Dorsolateral prefrontal cortex (tissue), 122 donors: ENCODE measurements at places on chromosomes 7 and 10.

- no peak for DNase-seq
Observed at GRCh38 chr10:32889631-32890212, 68.3 kb downstream of the ITGB1 start.

DNA sequence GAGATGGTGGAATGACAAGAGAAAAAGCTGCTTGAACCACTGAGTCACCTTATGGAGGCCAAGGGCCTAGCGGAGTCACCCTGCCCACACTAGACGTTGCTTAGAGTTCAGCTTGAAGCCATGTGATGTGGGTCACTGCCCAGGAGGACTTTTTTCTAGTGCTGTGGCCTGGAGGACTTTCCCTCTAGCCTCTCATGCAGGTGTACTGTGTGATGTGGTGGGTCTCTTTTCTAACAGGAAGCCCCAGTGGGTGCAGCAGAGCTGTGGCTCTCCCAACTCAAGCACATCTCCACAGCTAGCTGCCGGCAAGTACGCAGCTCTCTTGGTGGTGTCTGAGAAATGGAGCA, 13.6 kb downstream of the POR start:
- DNase-seq, result no peak

DNA sequence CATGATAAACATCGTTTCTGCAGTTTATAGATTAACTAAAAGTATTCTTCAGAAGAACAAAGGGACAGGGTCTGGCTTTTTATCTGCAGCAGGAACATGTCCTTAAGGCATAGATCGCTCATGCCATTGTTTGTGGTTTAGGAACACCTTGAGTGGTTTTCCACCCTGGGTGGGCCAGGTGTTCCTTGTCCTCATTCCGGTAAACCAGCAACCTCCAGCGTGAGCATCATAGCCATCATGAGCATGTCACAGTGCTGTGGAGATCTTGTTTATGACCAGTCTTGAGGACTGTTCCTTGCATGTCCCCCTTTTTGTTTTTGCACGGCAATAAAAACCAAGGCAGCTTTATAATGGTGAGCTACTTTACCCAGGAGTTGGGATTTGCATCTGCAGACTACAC, 33.9 kb downstream of the STOX1 start:
- DNase-seq, result no peak

DNA sequence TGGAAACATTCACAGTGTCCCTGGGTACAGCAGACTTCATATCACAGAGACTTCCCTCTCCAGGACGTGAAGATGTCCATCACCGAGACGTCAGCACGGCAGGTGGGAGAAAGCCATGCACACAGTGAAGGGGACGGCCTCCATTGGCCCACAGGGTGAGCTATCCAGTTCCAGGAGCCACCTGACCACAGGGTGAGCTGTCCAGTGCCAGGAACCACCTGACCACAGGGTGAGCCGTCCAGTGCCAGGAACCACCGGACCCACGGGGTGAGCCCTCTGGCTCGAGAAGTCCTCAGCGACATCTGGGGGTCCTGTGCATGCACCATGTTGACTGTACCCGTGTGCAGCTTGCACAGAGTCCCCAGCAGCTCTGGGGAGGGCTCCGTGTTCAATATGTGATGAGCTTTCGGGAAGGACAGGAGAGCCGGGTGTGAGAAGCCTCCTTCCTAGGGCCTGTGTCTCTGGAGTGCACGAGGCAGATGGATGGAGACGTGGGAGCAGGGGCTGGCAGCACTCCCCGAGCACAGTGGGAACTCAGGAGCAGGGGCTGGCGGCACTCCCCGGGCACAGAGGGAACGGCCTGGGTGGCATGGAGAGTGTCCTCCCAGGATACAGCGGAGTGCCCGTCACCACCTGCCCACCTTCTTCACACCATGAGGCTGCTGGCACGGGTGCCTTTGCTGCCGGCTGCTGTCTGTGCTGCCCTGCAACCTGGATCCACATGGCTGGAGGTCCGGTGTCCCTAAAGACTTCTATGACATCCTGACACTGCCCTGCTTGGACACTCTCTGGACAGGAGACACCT, 616.2 kb downstream of the DNAJB6 start:
- peak; percentile 10 for DNase-seq

DNA sequence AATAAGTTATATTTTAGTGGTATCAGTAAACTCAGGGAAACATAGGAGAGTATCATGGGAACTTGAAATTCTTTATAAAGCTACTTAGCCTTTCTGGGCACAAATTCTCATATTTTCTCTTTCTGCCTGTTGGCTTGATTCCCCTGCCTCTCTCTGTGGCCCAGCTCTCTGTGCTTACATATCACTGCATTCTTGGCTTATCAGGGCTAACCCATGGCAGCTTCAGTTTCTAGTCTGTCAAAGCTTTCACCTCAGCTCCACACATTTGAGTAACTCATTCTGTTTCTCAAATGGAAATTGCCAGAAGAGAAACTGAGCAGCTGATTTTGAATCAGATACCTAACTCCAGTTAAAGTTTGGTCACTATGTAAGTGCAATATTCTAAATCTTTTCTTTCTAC, 713.1 kb downstream of the DNAJB9 start:
- DNase-seq, result no peak

GRCh38 chr7:105688617-105689016, 107.3 kb upstream of the EFCAB10 start:
- DNase-seq, result no peak

- DNase-seq, result no peak
Observed at GRCh38 chr7:7946486-7946885, 22.1 kb upstream of the GLCCI1 start.

DNA sequence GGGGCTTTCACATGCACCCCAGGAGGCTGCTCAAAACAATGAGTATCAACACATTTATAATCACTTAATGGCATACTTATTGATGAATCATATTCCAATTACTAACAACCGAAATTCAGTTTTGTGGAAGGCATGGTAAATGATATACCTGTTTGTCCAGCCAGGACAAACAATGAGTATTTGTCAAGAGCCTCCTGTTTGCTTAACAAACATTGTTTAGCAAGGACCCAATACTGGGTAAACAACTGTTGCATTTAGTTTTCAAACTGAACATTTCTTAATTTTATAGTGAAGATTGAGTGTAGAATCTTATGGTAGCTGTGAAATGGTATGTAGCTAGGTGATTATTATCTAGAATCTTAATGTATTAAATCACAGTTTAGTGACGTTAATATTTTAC, 473.7 kb downstream of the ATRNL1 start:
- no peak for DNase-seq

DNA sequence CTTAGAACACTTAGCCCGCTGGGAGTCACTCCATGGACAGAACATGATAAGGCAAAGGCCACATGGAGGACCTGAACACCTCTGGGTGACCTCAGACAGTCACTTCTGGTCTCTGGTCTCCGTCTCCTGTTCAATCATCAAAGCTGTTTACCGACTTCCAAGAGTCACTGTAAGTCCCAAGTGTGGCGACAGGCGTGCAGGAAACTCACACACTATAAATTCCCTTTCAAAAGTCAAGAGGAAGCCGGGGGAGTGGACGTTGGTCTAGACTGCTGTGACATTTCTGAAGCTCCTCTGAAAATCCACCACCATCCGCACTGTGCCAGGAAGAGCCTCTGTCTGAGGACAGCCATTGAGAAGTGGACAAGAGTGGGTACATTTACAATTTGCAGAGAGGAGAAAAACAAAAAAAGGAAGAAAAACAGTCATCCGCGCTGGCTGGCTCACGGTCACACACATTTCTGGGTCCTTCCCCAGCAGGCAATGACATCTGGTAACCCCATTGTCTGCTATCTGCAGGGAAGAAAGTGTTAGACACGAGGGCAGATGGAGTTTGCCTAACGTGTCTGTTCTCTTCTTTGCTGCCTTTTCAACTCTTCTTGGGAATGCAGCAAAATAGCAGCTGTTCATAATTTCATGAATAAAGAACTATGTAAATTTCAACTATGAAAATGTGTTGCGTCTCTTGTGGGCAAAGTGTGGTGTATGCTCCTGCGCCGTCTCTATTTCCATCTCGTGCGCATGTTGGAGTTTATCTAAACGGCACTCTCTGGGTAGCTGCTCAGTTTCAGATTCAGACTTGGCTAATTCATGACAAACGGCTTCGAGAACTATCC, 32.9 kb upstream of the CUX1 start:
- peak; percentile 49 for DNase-seq

GRCh38 chr10:129404091-129404490, 63.0 kb upstream of the MGMT start:
- no peak for DNase-seq

DNA sequence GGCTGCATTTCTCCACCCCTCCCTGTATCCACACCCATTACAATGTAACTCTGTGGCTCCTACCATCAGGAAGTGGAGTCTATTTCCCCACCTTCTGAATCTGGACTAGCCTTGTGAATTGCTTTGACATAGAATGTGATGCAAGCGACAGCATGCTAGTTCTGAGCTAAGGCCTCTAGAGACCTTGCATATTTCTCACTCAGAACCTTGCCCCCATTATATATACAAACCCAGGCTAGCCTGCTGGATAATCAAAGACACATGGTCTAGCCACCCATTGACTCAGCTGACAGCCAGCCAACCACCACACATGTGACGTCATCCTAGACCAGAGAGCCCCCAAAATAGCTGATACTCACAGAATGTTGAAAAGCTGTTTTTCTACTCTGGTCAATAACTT, 77.9 kb downstream of the CCDC71L start:
- no peak for DNase-seq

DNA sequence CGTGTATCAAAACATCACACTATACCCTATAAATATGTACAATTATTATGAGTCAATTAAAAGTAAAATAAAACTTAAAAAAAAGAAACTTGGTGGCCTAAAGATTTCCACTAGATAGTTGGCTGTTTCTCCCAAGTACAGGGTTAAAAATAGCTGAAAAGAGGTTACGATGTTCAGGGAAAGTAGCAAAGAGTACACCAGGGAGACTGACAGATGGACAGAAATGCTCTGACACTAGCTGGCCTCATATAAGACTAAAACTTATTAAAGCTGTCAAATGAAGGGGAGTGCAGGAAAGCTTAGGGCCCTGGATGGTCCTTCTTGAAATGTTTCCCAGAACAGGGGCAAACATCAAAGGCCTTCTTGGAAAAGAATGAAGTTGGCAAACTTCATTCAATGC, 51.3 kb downstream of the TCAF1 start:
- DNase-seq, result no peak

DNA sequence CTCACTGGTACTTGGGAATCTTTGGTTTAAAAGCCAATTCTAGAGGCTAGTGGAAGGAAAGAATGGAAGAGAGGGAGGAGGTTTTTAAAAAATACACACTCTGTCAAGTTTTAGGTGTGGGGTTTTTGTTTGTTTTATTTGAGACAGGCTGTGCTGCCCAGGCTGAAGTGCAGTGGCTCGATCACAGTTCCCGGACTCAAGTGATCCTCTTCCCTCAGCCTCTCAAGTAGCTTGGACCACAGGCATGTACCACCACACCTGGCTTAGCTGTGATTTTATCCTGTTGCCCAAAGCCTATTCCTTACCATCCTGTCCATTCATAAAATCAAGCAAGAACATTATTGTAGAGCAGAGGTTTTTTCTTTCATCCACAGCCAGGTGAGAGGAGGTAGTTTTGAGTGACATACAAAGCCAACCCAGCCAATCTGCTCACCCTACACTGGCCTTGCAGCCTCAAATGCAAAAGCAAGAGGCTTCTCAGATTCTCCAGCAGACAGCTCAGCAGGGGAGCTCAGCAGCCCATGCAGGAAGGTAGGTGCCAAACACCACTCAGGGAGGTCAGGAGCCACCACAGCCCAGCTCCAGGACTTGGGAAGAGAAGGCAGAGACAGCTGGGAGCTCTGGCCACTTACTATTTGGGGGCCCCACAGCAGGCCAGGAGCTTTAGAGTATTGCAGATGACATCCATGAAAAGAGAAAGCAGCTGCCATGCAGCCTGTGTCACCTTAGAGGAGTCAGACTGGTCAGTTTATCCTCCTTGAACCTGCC, 65.8 kb downstream of the TMEM209 start:
- no peak for DNase-seq

DNA sequence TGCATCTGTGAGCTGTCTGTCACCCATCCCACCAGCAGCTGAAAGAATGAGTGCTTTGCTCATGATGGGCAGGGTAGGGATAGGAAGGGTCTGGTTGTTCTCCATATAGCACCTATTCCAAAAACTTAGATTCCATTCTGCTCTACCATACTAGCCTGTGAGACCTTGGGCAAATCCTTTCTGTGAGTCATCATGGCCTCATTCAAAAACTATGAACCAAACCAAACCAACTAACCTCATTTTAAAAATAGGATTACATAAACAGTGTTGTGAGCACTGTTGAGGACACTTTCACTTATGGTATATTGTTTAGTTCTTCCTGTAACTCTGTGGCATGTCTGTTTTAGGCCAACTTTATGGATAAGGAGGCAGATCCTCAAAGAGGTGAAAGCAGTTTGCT, 30.9 kb upstream of the STEAP4 start:
- no peak for DNase-seq

- no peak for DNase-seq
Observed at GRCh38 chr7:135236727-135237126, 3.1 kb downstream of the STRA8 start.

DNA sequence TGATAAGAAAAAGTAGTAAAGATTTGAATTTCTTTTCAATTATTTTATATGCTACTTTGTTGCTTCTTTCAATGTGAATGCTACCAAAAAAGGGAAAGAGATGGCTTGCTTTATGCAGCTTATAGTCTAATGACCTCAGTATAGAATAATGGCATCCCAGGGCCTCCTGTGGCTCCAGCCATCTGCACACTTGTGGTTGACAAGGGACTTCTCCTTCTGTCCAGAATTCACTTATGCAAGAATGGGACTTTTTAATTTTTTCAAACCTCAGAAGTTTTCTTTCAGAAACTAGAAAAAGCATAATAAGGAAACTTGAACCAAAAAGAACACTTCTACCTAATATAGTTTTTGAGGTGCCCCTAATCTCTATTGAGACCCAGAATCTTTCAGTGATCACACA, 310.9 kb downstream of the CTNNA3 start:
- no peak for DNase-seq

- peak; percentile 13 for DNase-seq
Observed at GRCh38 chr10:78764436-78764835, 304.3 kb upstream of the ZMIZ1 start.

DNA sequence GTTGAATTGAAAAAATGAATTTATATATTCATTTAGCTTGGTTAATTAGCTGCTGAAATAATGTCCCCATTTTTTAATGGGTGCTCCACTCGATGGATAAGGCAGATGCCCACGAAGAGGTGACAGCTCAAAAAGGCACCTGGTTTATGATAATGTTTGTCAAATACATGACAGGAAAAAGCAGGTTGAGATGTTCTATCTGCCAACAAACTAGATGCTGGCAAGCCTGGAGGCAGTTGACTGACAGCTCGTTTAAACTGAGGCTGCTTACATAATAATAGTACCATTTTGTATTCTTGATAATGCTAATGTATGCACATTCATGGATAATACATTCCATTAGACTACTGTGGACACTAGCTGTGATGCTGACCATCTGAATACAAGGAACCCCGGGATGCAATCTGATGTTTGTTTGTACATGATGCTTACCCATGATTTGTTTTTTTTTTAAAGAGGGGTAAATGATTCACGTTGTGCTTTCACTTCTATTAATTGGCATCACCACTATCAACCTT, 69.0 kb upstream of the GPR158 start:
- DNase-seq, result no peak

GRCh38 chr10:115417585-115418265, 324.6 kb downstream of the ATRNL1 start:
- no peak for DNase-seq

- no peak for DNase-seq
Observed at GRCh38 chr7:138957217-138957616, 24.0 kb downstream of the KIAA1549 start.

GRCh38 chr7:44626620-44627019, 20.2 kb downstream of the OGDH start:
- DNase-seq, result no peak
